ENCODE measurements at places on chromosomes 13 and 19.

- DNase-seq = no peak
Observed at GRCh38 chr13:98972627-98973026, 5.2 kb downstream of the DOCK9 start.

DNA sequence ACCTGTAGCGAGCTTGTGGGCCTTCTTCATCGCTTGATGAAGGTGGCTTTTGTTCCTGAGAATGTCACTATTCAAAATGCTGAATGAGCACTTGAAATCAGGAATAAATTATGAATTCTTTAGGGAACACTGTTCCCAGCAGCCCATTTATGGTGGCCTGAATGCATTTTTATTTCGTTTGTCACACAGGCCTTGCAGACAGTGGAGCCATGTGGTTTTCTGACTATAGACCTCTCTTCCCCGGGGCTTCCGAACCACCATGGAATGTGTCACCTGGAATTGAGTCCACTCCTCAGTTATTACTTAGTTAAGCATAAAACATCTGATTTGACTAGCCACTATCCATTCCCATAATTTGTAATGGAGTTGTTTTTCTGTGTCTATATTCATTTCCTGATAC lies 396.9 kb downstream of the IRS2 start:
- DNase-seq = no peak

GRCh38 chr13:111022886-111023285 lies 92.2 kb upstream of the ARHGEF7 start:
- no peak for DNase-seq

- no peak for DNase-seq
Observed at GRCh38 chr13:66657165-66657881, 572.8 kb downstream of the PCDH9 start.

GRCh38 chr19:1227304-1228054 lies 10.3 kb downstream of the CBARP start:
- no peak for DNase-seq

DNA sequence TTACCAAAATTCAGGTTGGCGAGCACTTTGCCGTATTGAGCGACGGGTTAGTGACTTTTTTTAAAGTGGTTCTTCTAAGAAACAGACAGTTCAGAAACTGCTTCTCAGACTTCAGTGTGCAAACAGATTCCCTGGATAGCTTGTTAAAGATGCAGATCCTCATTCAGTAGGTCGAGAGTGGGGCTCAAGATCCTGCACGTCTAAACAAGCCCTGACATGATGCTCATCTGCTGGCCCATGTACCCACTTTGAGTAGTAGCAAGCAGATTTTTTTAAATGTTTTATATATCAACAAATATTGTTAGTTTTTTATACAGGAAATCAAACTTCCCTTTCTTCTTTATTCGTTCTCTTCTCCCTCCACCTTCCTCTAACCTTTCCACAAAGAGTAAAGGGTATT lies 7.3 kb downstream of the METTL21C start:
- DNase-seq = no peak

DNA sequence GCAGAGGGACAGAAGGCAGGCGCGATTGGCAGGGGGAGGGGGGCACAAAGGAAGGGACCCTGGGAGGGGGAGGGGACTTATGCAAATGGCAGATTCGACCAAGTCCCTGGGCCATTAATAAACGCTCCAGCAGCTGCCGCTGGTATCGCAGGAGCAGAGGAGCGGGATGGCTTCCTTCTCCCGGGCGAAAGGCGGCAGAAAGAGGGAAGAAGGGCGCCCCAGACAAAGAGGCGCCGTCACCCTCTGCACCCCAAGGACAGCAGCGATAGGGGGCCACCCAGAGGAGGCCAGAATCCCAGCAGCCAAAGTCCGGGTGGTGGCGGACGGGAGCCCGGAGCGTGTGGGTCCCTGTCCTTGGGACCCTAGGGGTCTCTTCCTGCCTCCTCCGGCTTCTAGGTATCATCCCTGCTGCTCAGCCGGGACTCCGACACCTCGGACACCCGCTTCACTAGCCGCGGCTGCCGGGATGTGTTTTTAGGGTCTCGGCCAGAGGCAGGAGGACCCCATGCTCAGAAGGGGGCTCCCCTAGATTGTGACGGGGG lies 1.9 kb downstream of the PTPRS start:
- DNase-seq = no peak

DNA sequence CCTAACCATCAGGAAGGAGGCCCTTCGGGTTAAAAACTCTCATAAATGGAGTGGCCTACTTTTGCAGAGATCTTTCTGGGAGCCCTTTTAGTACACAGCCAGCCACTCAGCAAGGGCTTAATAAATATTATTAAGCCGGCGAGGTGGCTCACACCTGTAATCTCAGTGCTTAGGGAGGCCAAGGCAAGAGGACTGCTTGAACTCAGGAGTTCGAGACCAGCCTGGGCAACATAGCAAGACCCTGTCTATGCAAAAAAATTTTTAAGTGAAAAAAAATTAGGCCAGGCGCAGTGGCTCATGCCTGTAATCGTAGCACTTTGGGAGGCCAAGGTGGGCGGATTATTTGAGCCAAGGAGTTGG lies 810 bp upstream of the KANK2 start:
- DNase-seq = no peak

- peak; percentile 99 for DNase-seq
Observed at GRCh38 chr19:49487277-49488045, at the start of gene RPL13A. RPL13A (plus strand) TSS chr19:49487608; CDS start chr19:49487630, 22 bp downstream.

DNA sequence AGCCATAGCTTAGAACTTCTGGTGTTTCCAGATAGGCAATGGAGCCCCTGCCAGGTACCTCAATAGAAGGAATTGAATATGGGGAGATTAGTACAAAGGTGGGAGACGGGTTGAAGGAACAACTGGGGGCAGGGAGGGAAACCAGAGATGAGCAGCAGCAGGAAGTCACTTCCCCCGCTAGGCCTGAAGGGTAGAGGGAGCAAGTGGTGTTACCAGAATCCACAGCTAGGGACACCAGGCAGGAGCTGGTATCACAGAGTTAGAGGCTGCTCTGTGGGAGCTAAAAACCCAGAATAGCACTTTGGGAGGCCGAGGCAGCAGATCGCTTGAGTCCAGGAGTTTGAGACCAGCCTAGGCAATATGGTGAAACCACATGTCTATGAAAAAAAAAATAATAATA lies 15.3 kb upstream of the HNRNPUL1 start:
- no peak for DNase-seq

- DNase-seq = no peak
Observed at GRCh38 chr13:77737583-77738200, 40.2 kb downstream of the SLAIN1 start.

DNA sequence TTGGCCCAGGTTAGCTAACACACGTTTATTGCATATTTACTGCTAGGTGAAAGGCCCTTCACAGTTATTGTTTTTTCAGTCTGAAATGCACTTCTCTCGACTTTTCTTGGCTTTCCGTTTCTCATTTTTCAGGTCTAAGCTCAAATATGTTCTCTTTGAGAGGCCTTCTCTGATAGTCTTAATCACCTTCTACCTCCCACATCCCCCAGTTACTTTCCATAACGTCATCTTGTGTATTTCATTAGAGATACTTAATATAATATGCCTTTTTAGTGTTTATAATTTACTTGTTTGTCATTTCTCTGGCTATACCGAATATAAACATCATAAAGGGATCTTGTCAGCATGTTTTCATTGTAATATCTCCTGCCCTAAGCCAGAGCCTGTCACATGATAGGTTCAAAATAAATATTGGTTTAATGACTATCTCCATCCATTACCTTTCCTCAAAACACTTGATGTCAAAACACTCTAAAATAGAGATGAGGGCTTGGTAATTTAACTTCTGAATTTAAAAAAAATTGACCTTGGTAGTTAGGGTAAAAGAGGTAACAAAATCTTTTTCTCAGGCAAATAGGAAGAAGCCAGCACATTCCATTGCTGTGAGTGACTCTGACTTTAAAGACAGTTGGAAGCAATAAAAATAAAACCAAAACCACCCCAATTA lies 168.6 kb upstream of the RFC3 start:
- no peak for DNase-seq

DNA sequence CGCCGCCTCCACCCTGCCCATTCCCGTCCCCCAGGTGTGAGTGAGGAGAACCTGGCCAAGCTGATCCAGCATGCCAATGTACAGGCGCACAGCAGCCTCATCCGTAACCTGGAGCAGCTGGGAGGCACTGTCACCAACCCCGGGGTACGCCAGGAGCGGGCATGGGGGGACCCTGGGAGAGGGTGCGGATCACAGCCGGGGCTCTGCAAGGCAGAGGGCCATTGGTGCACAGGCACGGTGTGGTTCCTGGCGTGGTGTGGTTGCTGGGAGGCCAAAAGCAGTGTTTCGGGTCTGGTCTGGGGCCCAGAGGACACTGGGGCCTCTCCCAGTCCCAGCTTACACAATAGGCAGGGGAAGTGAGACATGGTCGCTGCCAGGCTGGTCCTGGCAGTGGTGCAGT lies 8.3 kb downstream of the STXBP2 start:
- DNase-seq = no peak

GRCh38 chr13:23467048-23467931 lies 33.8 kb upstream of the SACS start:
- DNase-seq = no peak

DNA sequence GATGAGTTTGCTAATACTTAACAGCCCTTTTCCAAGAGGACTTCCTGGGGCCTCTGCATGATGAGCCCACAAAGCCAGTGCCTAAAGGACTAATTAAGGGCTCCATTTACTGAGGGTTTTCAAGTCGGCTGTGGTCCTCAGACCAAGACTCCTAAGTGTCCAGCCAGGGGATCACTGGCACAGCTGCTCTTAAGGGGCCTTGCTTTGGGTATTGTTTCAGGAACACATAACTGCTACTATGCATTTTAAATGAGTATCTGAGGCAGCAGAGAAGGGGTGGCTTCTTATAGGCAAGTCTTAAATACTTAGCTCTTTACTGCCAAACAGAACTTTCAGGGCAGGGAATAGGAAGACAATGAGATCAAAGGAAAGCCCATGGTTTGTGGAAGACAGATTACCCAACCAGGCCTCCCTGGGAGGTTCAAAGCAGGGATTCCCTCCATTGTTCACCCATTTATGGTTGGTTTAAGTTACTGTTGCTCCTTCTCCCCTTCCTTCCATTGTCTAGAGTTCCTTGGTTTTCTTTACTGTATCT lies 61.9 kb downstream of the TNFRSF19 start:
- no peak for DNase-seq

GRCh38 chr19:22427547-22427946 lies 5.4 kb upstream of the ZNF98 start:
- no peak for DNase-seq

GRCh38 chr13:80339563-80339911 lies 1.4 kb downstream of the SPRY2 start:
- DNase-seq = no peak

GRCh38 chr13:42832341-42833096 lies 51.1 kb downstream of the FAM216B start:
- DNase-seq = no peak

- DNase-seq = no peak
Observed at GRCh38 chr19:51093510-51094345, 11.0 kb upstream of the KLK14 start.

GRCh38 chr19:6626764-6627163 lies 35.8 kb upstream of the CD70 start:
- no peak for DNase-seq

- DNase-seq = no peak
Observed at GRCh38 chr19:46552891-46553290, 48.2 kb upstream of the CALM3 start.

GRCh38 chr13:101452519-101453485 lies at the start of gene ITGBL1:
ITGBL1 (plus strand) TSS chr13:101452675; CDS start chr13:101452834, 159 bp downstream.
- no peak for DNase-seq

- no peak for DNase-seq
Observed at GRCh38 chr19:2812414-2813234, 7.0 kb upstream of the ZNF554 start.

DNA sequence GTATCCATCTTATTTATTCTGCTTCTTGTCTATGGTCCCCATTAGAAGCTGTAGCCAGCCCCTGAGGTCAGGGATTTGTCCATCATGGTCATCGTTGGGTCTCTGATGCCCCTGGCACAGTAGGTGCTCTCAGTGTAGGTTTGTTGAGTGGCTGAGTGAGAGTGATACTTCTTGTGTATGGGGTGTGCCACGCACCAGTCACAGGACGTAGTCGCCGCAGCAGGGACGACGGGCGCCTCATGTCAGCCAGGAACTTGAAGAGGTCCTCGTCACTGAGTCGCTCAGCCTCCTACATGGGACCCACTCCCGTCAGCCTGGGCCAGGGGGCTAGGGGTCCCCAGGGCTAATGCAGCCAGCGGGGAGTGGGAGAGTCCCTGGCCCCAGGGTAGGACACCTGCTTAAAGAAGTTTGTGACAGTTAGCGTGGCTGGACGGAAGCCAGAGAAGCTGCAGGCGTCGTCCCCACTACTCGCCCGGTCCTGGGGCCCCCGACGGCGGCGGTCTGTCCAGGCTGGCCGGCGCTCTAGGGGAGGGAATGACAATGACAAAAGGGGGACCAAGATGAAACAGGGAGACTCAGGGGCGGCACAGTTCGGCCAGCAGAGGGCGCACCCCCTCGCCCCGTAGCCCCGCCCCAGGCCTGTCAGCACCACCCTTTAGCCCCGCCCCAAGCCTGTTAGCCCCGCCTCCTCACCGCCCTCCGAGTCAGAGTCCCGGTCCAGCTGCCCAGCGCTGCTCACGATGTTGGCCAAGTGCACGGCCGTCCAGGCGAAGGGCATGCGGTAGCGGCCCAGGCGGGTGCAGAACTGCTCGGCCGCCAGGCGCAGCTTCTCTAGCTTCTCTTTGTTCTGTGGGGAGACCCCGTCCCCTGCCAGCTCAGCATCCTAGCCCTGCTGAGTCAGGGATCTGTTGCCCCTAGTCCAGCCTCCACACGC lies 3.7 kb downstream of the ANGPTL8 start:
- peak; percentile 65 for DNase-seq

DNA sequence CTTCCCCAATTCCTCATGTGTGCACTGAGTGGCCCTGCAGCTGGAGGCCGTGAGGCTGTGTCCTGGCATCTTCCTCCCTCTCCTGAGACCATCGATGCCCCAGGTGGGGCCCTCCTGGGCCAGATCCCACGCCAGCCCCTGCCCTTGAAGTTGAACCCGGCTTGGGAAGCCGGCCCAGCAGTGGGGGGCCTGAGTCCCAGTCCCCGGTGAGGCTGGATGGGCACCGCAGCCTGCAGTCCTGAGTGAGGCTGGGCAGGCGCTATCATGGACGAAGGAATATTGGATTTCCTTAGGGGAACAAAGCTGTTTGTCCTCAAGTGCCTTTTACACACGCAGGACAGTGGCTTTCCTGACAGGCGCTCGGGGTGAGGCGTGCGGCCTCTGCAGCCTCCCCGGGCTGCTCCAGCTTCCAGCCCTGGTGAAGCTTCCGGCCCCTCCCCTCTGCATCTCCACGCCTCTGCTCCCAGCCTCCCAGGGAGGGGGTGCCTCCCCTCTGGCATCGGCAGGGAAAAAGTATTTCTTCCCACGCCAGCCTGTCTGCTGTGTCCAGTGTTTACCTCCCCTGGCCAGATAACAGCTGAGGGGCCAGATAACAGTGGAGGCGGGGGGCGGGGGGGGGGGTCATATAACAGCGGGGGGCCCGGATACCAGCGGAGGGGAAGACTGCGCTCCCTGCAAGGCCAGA lies 159.5 kb downstream of the KDM4B start:
- DNase-seq = no peak

GRCh38 chr13:109790942-109791605 lies 4.7 kb upstream of the IRS2 start:
- no peak for DNase-seq

Measured in CMK (cell line).